ENCODE measurements at places on chromosomes 3 and 15. TPM values are rescaled to one million over a fixed set of nuclear protein-coding genes. Genes with fewer than 3 reads are reported as not detected.

ALPK3 gene
- not detected for total RNA-seq

GOLGA6L10 gene
- 0.19 TPM for total RNA-seq

DAZL gene
- total RNA-seq: not detected

NDN gene
- 41.2 TPM for total RNA-seq

SLC15A2 gene
- not detected for total RNA-seq
